CD4-positive, alpha-beta T cell (primary cell): ENCODE measurements at places on chromosomes 11 and 22.

- H3K36me3 ChIP-seq, result peaks cover 2% of the 10 kb centered on the region
- no peaks in the 10 kb centered on the region for H3K4me1 ChIP-seq
- no peaks in the 10 kb centered on the region for H3K27me3 ChIP-seq
- H3K4me3 ChIP-seq, result no peak overlapping the region
Measured at GRCh38 chr11:113867843-113868503, 7.4 kb downstream of the USP28 start.

- H3K4me1 ChIP-seq, result no peaks in the 10 kb centered on the region
- no peak for DNase-seq
- no peak overlapping the region for H3K4me3 ChIP-seq
- H3K27ac ChIP-seq, result no peak overlapping the region
- H3K27me3 ChIP-seq, result peaks cover 4% of the 10 kb centered on the region
- H3K36me3 ChIP-seq, result no peaks in the 10 kb centered on the region
Measured at GRCh38 chr11:134574947-134575346, 162.9 kb upstream of the B3GAT1 start.

- no peak for DNase-seq
- H3K4me1 ChIP-seq, result no peaks in the 10 kb centered on the region
- H3K27ac ChIP-seq, result no peak overlapping the region
- no peaks in the 10 kb centered on the region for H3K36me3 ChIP-seq
- no peak overlapping the region for H3K4me3 ChIP-seq
Measured at GRCh38 chr11:16346975-16347374, 9.4 kb downstream of the SOX6 start.

DNA sequence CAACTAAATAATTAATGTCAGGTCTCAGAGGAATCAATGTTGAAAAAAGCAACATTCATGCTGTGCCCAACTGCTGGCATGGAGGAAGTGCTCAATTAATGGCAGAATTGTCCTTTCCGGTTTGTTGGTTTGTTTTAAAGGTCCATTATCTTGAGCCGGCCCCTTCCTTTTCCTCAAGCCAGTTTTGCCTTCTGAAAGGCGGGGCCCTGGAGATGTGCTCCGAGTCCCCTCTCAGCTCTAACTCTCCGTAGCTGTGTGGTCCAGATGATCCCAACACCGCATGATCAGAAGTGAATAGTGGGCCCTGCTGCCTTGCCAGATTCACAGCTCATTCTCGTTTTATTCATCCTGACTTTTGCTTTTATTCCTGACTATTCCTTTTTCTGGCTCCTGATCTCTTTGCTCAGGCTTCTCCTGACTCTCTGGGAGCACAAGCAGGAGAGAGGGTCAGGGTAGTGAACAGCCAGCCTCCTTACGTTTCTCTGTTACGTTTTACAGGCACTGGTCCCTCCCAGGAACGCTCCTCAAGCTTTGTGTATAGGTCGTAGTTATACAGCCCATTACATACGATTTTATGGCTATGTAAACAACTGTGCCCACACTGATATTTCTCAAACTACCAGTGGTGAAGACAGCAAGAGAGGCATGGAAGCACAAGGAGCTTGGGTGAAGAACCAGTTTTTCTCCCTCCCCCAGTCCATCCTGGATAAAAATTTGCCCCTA, 265.9 kb downstream of the LARGE1 start:
- no peaks in the 10 kb centered on the region for H3K4me1 ChIP-seq
- no peak for DNase-seq
- H3K4me3 ChIP-seq, result no peak overlapping the region
- no peak overlapping the region for H3K27ac ChIP-seq
- no peaks in the 10 kb centered on the region for H3K36me3 ChIP-seq

DNA sequence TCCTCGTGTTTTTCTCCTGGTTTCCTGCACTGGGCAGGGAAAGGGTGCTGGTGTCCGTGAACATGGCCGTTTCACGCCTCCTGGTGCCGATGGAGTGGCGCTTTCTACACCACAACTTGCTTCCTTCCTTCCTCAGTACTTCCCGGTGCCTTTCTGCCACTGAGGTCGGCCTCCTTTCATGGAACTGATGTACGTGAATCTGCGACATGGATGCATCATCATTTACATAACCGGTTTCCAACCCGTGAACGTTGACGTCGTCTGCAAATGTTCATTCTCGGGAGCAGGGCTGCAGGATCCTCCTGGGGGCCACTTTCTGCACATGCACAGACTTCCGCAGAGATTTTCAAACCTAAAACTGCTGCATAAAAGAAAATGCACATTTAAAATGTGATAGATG, 474.4 kb downstream of the BRD1 start:
- H3K27me3 ChIP-seq, result peaks cover 16% of the 10 kb centered on the region
- H3K4me1 ChIP-seq, result no peaks in the 10 kb centered on the region
- H3K36me3 ChIP-seq, result no peaks in the 10 kb centered on the region
- H3K4me3 ChIP-seq, result no peak overlapping the region
- DNase-seq, result no peak

DNA sequence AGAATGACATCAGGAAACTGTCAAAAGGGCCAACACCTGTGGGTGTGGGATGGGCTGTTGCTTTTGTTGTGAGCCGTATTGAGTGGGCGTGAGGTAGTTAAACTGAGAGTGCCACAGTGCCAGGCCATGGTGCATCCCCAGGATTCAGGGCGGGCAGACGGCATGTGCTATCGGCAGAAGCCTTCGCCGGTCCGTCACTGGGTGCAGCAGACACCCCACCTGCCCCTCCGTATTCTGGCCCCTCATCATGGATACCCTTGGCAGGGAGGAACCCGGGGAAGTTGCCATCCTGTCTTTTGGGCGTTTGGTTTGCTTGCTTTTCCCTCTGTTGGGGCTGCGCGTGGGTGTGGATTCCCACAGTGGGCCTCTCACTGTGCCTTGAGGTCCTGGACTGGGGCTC, 27.5 kb downstream of the ST14 start:
- H3K27ac ChIP-seq, result no peak overlapping the region
- no peaks in the 10 kb centered on the region for H3K4me1 ChIP-seq
- no peaks in the 10 kb centered on the region for H3K27me3 ChIP-seq
- no peaks in the 10 kb centered on the region for H3K36me3 ChIP-seq
- H3K4me3 ChIP-seq, result no peak overlapping the region
- no peak for DNase-seq

- H3K4me1 ChIP-seq, result no peaks in the 10 kb centered on the region
- no peak overlapping the region for H3K4me3 ChIP-seq
- H3K36me3 ChIP-seq, result no peaks in the 10 kb centered on the region
- no peak for DNase-seq
- H3K27me3 ChIP-seq, result no peaks in the 10 kb centered on the region
- no peak overlapping the region for H3K27ac ChIP-seq
Measured at GRCh38 chr22:25898707-25899365, 156.8 kb downstream of the MYO18B start.

DNA sequence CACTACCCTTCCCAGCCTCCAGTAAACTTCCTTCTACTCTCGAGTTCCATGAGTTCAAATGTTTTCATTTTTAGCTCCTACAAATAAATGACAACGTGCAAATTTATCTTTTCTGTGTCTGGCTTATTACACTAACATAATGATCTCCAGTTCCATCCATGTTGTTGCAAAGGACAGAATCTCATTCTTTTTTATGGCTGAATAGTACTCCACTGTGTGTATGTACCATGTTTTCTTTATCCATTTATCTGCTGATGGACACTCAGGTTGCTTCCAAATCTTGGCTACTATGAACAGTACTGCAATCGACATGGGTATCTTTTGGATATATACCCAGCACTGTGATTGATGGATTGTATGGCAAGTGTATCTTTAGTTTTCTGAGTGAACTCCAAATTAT, 34.5 kb downstream of the FCHSD2 start:
- no peak for DNase-seq
- H3K4me1 ChIP-seq, result no peaks in the 10 kb centered on the region
- no peaks in the 10 kb centered on the region for H3K27me3 ChIP-seq

GRCh38 chr11:44456544-44457300, 108.7 kb upstream of the CD82 start:
- H3K4me3 ChIP-seq, result no peak overlapping the region
- no peak overlapping the region for H3K27ac ChIP-seq
- H3K27me3 ChIP-seq, result no peaks in the 10 kb centered on the region

GRCh38 chr22:45864959-45865476, 111.9 kb downstream of the WNT7B start:
- H3K4me3 ChIP-seq, result no peak overlapping the region
- H3K27ac ChIP-seq, result no peak overlapping the region
- H3K27me3 ChIP-seq, result peaks cover 15% of the 10 kb centered on the region
- DNase-seq, result no peak
- no peaks in the 10 kb centered on the region for H3K36me3 ChIP-seq
- H3K4me1 ChIP-seq, result peaks cover 8% of the 10 kb centered on the region

DNA sequence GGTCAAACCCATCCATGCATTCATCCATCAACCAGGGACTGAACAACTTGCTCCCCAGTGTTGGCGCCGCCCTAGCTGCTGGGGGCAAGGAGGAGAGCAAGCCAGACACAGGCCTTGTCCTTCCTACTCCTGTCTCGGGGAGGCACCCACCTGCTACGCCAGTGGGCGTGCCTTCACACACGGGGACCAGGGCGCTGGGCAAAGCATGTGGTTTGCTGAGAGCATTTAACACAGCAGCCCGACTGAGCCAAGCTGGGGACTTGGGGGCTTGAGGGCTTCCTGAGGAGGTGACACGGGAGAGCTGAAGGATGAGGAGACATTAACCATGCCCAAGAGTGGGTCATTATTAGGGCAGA, 30.6 kb downstream of the CACNA1I start:
- H3K4me3 ChIP-seq, result no peak overlapping the region
- DNase-seq, result no peak
- peaks cover 38% of the 10 kb centered on the region for H3K4me1 ChIP-seq
- H3K27me3 ChIP-seq, result no peaks in the 10 kb centered on the region
- no peaks in the 10 kb centered on the region for H3K36me3 ChIP-seq

DNA sequence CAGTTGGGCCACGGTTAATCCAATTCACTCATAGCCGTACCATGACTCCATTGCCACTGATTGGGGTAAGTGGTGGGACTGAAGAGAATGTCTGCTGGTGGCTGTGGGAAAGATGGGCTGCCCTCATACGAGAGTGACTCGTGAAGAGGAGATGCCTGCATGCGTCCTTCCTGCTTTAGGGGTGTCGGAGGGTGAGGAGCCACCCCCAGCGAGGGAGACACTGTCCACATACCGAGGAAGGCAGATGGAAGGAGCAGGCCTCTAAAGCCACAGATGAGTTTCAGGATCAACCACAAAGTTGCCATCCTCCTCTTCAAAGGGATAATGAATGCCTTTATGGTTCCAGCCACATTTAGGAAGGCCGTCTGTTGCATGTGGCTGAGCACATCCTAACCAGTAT, 83.2 kb downstream of the GRIK4 start:
- no peaks in the 10 kb centered on the region for H3K4me1 ChIP-seq
- DNase-seq, result no peak
- no peaks in the 10 kb centered on the region for H3K36me3 ChIP-seq
- H3K4me3 ChIP-seq, result no peak overlapping the region
- no peaks in the 10 kb centered on the region for H3K27me3 ChIP-seq
